ENCODE measurements at places on chromosomes 3 and 15.

- DNase-seq: no peak
Measured at GRCh38 chr3:196007744-196008335, 74.0 kb downstream of the TFRC start.

DNA sequence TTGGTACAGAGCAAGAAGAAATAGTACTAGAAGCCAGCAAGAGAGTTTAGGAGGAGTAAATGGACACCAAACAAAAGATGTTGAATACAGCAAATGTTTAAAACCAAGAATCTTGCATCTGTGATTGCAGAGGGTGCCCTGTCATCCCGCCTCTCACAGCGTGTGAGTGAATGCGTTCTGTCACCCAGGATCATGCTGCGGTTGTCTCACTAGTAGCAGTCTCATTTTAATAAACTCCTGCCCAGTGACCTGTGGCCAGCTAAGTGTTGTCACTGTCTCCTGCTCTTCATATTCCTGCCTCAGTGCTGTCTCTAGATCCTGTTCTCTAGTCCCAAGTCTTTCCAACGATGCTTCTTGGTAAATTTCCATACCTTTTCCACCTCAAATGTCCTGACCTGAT, 584.6 kb downstream of the MCTP2 start:
- no peak for DNase-seq

DNA sequence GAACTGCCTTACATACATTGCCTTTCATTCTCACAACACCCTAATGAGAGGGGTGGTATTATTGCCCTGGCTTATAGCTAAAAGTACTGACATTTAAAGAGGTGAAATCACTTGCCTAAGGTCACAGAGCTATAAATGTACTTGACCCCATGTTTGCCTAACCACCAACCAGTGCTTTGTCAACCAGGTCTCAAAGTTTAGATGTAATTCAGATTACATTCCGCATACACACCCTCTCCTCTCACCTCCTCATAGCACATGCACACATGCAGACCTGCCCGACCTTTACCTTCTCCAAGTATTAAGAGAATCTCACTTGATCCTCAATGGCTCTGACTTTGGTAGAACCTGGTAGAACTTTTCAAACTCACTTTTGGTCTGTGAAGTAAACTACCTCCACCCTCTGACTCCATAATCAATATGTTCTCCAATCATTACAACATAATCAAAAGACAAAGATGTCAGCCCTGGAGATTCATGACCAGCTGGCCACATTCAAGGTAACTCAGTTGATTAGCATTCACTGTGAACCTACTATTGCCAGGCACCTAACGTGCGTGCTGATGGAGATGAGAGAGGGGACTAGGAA, 63.2 kb upstream of the HES1 start:
- DNase-seq: no peak

DNA sequence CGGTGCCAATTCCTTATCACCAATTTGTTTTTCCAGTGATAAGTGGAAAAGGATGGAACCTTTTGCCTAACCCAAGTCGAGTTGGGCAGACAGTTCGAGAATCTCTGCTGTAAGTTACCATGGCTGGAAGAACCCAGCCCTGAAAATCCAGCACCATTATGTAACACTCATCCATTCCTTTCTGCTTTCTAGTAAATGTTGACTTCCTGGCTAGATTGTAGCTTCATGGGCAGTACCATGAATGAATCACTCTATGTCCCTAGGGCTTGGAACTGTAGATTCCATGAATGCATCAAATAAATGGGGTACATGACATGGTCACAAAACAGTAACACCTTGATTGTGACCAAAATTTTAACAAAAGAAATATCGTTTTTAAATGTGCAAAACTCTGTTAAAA, 14.0 kb downstream of the CHCHD4 start:
- no peak for DNase-seq

DNA sequence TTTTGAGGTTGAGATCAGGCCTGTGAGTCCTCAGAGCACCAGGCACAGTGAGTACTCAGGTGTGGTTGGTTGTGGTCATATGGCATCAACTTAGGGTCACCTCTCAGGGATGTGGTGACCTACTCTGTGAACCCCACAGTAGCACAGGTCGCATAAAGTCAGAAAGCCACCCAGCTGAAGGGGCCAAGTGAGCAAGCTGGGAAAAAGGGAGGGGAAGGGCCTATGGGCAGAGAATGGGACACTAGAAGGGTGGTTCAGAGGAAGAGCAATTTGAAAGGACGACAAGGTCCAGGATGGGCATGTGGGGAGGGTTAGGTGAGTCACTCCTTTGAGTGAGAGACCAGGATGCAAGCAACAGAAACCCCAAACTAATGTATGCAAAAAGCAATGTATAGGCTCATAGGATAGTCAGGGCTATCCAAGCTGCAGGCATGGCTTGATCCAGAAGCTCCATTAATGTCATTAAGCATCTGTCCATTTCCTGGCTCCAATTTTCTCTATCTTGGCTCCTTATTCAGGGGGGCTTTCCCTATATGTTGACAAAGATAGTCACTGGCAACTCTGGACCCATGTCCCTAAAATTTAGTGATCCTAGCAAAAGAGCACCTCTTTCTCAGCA, 33.5 kb downstream of the HMCES start:
- DNase-seq: no peak

- DNase-seq: no peak
Measured at GRCh38 chr3:98612587-98612986, 19.2 kb upstream of the CPOX start.

DNA sequence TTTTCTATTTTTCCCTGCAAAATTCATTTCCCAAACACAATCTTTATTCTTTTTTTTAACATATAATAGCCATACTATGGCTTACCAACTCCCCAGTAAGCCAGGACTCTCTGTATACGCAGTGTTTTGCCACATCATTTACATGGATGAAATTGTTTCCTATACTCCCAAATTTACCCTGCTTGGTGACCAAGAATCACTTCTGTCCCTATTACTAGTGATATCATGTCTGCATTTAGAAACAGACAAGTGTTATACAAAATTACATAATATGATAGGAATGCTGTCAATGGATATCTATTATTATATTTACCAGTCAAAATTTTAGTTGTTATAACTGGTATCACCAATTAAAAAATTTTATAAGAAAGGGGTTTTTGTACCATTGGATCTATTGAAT, 77.8 kb downstream of the LIPC start:
- no peak for DNase-seq

- DNase-seq: no peak
Measured at GRCh38 chr3:53193466-53194209, 32.6 kb downstream of the PRKCD start.

DNA sequence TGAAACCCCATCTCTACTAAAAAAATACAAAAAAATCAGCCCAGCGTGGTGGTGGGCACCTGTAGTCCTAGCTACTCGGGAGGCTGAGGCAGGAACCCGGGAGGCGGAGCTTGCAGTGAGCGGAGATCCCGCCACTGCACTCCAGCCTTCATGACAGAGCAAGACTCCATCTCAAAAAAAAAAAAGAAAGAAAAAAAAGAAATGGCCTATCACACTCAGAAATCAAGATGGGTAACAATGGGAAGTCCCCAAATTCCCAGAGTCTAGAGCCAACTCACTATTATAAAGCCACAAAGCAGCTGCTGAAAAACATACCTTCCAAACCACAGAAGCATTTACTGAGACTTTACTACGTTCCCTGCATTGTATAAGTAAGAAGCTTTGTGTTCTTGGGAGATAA, 7.5 kb downstream of the HDGFL3 start:
- DNase-seq: no peak

- DNase-seq: no peak
Measured at GRCh38 chr15:65870889-65871533, 1.7 kb downstream of the RAB11A start.

GRCh38 chr15:79339588-79340314, 28.8 kb downstream of the TMED3 start:
- no peak for DNase-seq

DNA sequence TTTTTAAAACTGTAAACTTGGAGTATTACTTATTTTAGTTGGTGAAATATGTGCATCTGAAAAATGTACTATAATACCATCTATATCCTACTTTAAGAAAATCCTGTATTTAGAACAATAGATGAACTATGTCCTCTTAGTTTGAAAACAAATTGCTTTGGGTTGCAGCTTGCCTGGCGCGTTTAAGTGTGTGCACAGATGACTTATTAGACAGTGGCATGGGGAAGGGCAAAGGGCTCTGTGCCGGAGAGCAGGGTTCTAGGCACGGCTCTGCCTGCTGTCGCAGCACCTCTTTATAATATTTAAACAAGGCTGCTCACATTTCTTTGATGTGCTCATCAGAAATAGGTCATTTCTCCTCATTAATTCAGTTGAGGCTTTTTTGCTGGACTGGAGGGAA, 10.0 kb downstream of the PXK start:
- no peak for DNase-seq

DNA sequence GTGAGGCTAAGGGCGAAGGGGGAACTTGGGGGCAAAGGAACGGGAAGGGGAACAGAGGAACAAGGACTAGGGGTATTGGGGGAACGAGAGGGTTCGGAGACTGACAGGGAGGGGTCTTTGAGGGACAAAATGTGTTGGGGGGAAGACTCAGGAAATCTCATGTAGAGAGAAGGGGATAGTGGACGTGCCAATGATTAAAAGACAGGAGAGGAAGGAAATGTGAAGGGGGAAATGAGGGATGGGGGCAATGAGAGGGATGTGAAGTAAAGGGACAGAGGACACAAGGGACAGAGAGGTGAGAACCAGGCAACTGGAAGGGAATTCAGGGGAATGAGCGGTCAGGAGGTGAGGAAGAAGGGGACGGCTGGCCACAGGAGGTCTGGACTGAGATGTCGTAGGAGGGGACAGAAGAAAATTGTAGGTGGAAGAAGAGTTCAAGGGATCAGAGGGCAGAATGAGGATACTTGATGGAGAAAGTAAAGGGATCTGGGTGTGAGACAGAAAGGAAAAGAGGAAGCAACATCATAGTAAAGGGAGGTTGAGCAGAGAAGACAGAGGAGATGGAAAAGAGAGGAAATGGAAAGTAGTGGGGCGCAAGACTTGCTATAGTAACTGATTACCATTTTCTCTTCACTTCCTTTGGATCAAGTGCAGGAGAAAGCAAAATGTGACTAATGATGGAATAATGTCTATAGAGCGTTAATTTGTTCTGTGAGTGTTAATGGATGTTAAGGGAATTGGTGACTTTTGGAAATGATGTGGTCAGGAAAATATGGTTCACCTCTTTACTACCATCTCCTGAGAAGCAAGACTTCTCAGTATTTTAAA, 749 bp downstream of the RAB8B start:
- no peak for DNase-seq

GRCh38 chr3:118245312-118245711, 789.3 kb downstream of the IGSF11 start:
- DNase-seq: no peak

DNA sequence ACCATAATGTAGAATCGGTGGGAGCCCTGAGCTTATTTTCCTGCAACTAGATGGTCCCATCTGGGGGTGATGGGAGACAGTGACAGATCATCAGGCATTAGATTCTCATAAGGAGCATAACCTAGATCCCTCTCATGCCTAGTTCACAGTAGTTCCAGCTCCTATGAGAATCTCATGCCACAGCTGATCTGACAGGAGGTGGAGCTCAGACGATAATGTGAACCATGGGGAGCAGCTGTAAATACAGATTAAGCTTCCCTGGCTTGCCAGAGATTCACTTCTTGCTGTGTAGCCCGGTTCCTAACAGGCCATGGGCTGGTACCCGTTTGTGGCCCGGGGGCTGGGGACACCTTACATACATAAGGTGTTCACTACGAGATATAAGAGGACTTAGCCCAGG, 67.5 kb upstream of the LRRFIP2 start:
- DNase-seq: no peak

DNA sequence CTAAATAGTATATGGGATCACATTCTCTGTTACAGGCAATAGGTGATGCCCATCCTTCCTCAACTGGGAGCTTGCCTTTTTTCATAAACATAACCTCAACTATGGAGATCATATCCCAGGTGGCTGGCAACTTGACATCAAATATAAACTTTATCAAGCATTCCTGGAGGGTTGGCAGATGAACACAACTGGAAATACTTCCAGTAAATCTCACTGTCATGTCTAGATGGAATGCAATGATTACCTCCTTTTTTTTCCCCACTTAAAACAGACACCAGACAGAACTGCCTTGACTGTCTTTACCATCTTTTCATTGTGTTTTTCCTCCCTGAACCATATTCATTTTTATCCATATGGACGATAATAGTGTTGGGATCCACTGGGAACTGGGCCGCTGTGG, 43.1 kb upstream of the PFN2 start:
- DNase-seq: no peak

DNA sequence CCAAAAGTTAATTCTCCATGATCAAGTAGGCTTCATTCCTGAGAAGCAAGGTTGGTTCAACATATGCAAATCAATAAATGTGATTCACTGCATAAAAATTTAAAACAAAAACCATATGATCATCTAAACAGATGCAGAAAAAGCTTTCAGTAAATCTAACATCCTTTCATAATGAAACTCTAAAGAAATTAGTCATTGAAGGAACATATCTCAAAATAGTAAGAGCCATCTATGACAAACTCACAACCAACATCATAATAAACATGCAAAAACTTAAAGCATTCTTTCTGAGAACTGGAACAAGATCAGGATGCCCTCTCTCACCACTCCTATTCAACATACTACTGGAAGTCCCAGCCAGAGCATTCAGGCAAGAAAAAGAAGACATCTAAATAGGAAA, 254.1 kb downstream of the AGBL1 start:
- no peak for DNase-seq

GRCh38 chr3:195738274-195739044, 17.7 kb downstream of the MUC20 start:
- peak; percentile 42 for DNase-seq

DNA sequence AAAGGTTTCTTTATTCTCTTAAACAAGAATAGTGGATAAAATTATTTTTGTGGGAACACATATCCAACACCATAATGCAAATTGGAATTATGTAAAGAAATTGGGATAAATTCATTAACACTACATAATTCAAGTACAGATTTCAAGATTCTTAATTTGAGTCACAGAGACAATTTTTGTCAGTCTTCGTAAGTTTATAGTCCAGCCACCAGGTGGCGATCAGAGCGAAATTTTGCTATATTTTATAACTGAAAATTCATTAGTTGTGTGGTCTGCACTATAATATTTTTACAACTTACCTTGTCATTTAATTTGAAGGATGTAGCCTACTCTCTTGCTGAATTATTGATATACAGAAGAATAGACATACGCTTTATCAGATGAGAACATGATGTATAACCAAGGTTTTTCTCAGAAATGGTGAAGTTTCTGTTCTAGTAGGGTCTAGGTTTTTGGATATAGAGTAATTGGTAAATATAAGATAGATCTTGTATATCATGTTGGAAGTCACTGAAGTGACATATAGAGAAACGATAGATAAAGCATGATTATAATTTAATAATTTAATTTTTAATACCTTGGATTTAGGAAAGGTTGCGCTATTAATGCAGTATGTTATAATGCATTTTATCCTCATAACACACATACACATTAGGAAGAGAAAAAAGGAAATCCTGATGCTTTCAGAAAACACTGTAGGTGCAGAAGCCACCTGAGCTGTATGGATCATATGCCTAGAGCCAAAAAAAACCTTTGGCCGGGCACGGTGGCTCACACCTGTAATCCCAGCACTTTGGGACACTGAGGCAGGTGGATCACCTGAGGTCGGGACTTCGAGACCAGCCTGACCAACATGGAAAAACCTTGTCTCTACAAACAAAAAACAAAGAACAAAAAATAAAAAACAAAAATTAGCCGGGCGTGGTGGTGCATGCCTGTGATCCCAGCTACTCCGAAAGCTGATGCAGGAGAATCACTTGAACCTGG, 31.7 kb downstream of the PLSCR4 start:
- no peak for DNase-seq

GRCh38 chr3:171850320-171850959, 7.3 kb downstream of the TMEM212 start:
- DNase-seq: no peak

- no peak for DNase-seq
Measured at GRCh38 chr15:42999201-42999779, 78.7 kb upstream of the TTBK2 start.
